Thymus (tissue), 14 donors: ENCODE measurements at places on chromosomes 16 and 17.
A peak's percentile ranks its signal among the peaks of the same experiment; 100 is the strongest.

DNA sequence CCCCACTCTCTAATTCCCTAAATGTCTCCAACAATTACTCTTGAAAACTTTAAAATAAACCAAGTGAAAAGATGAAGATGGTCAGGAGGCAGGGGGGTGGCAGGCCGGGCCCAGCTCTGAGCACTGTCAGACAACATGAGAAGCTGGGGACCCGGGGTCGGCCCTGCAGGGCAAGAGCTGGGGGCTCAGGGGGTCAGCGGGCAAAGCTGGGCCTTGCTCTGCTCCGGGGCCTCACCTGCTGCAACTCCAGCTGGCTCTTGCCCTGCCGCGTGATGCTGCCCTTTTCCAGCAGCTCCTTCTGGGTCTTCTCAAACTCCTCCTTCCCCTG, 14.8 kb downstream of the CTRB1 start:
- DNase-seq: no peak

DNA sequence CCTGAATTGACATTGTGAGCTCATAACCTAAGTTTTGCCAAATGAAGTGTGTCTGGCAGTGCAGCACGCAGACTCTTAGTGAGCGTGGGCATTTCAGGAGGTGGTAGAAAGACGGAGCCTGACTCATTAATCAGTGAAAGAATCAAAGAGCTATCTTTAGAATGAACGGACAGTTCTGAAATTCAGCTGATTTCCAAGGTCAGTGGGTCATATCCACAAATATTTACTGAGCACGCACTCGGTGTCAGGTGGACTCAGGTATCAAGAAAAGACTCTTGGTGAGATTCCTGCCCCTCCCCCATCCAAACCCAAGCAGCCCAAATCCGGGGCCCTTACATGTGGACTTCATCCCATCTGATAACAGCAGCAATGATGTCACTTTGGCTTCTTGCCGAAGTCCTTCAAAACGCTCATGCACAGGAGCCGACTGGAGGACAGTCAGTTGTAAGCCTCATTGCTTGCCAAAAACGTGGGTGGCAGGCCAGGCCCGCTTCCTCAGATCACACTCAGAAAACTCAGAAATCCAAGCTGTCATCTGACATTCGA, 185.8 kb downstream of the HS3ST3A1 start:
- no peak for DNase-seq

- peak; percentile 69 for DNase-seq
Observed at GRCh38 chr16:12489357-12489990, 314.2 kb downstream of the CPPED1 start.

GRCh38 chr17:82923366-82924113, 83.7 kb upstream of the ZNF750 start:
- no peak for DNase-seq

DNA sequence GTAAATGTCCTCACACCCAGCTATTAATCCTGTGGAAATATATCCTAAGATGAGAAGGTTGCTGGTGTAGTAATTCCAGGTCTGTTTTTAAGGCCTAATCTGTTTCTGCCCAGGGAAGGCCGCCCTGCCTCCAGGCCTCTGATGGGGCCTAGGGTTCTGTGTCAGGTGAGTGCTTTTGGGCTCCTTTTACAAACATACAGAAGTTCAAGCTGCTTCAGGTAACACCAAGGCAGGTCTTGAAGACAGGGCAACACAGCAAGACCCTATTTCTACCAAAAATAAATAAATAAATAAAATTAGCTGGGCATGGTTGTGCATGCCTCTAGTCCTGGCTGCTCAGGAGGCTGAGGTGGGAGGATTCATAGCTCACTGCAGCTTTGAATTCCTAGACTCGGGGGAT, 9.3 kb downstream of the PPL start:
- DNase-seq: no peak

DNA sequence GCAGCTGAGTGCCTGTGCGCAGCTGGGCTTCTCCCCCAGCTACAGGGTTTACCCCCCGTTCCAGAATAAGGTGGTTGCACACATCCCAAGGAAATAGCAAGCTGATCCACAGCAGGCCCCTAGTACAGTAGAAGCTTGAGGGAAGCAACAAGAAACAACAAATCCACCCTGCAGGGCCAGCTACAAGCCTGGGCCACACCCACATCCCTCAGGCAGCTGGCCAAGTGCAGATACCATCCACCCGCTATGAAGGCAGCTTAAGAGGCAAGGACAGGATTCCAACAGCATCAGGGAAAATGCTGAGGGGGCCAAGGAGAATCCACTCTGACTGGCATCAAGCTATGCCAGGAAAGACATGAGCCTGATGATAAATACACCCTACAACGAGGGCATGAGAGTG, 66.9 kb upstream of the RCVRN start:
- DNase-seq: no peak

DNA sequence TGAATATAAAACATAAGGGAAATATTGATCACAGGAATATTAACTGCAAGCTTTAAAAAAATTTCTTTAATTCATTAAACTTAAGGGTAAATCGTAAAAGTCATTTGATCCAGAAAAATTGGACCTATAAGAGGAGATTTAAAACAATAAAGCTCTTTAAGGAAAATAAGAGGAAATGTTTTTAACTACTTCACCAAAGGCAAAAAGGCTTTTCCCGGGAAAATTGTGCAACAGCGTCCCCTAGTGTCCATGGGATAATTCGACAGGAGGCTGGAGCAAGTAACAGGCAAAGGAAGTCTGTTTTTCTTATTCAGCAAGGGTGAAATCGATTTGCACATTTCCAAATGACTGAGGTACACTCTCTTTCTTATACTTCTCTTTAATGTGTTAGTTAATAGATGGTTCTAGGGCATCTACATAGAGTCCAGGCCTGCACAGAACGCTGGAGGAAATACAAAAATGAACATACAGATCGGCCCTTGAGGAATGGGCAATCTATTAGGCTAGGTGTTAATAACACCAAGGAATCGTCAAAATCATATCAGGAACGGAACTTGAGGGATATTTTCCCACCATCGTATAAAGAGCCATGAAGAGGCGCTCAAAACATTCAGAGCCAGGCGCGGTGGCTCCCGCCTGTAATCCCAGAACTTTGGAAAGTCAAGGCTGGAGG, 61.4 kb downstream of the ZNF18 start:
- DNase-seq: peak; percentile 13

DNA sequence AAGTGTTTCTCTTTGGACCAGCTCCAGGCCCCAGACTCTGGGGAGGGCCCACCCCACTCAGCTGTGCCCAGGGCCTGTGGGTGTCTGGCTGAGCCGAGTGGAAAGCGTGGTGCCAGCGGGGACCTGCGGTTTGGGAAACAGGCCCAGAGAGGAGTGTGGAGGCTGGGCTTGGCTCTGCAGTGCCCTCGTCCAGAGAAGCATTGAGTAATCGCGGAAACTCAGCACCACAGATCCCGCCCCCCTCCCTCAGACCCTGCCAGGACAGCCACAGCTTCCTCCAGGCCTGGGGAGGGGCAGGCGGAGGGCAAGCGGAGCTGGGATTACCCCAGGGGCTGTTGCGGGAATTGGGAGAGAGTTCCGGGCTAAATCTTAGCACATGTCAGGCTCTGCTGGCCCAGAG, 14.6 kb upstream of the PITPNA start:
- no peak for DNase-seq

DNA sequence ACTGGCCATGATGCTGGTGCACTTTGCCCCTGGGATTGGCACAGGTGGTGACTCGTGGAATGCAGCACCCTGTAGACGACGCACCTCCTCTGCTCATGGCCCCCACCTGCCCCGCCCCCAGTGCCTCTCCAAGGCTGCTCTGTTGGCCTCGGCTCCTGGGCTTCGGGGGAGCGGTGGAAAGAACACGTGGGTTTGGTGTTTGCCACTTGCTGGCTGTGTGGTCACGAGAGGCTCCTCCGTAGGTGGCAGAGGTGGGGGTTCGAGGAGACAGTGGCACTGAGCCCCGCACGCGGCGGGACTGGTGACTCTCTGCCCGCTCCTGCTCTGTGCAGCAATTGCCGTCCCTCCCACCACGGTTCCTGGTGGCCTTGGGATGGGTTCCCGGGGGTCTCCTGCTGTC, 82.8 kb upstream of the ZNF750 start:
- no peak for DNase-seq

- DNase-seq: no peak
Observed at GRCh38 chr16:86834451-86835035, 256.2 kb downstream of the FOXL1 start.

- DNase-seq: no peak
Observed at GRCh38 chr16:81696961-81697615, 82.0 kb upstream of the PLCG2 start.

DNA sequence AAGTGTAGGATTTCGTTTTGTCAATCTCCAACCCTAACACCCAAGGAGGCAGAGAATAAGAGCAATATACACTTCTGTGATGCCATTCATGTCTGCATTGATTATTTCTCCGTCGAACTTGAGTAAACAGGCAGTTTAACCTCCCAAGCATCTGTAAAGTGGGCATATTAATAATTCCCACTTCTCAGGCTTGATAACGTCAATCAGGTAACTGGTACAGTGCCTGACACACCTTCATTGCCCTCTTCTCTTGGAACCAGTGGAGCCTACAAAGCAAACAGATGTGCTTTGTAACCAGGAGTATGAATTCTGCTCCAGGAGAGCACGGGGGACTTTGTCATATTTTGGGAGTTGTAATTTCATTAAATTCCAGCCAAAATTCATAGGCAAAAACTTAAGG, 32.5 kb upstream of the PLCG2 start:
- no peak for DNase-seq

DNA sequence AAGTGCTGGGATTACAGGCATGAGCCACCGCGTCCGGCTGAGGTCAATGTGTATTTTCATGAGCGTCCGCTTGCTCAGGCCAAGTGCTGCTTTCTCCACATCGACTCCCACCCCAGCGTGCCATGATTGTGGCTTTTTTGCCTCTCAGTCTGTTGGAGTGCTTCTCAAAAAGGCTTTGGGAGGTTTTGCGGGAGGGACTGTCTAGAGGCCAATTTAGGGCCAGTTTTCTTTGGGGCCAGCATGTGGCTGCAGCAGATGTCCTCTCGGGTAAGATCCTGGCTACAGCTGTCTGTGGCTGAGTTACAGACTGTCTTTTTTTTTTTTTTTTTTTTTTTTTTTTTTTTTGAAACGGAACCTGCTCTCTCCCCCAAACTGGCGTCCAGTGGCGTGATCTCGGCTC, 6.5 kb downstream of the C16orf90 start:
- no peak for DNase-seq

DNA sequence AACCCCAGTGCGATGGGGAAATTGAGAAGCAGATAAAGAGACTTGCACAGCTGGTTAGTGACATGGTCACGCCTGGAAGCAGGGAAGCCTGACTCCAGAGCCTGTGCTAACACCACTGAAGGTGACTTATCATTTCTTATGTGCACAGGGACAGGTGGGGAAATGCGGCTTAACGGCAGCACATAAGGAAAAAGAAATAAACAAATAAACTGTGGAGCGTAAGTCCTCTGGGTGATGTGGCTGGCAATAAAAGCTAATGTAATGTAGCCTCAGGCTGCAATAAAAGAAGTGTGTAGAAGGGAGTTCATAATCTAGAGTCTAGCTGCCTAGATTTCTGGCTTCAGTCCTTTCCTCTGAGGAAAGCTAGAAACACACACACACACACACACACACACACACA, 10.6 kb downstream of the CDH11 start:
- DNase-seq: no peak

- no peak for DNase-seq
Observed at GRCh38 chr16:19745286-19746010, 27.4 kb downstream of the IQCK start.
